Stimulated activated CD8-positive, alpha-beta memory T cell treated with anti-CD3 and anti-CD28 coated beads, Interleukin-15, amount 100 ng/mL, for 1 hour (primary cell): ENCODE measurements at places on chromosomes 2 and 18.

- DNase-seq = no peak
Observed at GRCh38 chr18:62280786-62281185, 44.3 kb upstream of the TNFRSF11A start.

DNA sequence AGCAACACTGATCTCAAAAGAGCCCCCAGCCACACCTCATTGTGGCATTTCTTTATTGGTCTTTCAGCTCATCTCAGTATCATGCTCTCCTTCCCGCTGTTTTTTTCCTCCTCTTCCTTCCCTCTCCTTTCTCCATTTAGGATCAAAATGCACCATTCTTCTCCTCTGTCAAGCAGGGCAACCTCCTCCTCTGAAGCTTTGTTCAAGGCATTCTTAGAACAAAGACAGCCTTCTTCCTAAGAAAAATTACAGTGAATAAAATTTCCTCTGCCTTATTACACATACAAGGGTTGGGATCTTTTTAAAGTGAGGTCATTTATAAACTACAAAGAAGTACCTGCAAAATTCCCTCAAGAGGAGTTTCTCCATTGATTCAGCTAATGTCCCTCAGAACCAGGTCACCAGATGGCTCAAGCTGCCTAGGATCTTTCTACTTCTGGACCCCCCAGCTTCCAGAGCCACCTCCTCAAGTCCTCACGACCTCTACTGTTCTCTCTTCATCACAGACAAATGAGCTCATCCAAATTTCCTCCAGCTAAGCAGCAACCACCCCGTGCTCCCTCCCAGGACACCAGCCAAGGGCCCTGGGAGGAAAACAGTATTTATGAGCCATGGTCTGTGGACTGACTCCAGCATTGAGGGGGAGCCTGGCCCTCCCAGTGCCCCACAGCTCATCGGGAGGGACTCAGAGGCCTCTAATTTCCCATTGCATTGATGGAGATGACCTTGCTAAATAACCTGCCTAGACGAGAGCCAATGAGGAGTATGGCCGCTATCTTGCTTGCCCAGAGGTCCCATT lies 18.0 kb downstream of the SFXN5 start:
- no peak for DNase-seq

GRCh38 chr18:63216516-63217311 lies 102.9 kb downstream of the BCL2 start:
- DNase-seq = no peak

DNA sequence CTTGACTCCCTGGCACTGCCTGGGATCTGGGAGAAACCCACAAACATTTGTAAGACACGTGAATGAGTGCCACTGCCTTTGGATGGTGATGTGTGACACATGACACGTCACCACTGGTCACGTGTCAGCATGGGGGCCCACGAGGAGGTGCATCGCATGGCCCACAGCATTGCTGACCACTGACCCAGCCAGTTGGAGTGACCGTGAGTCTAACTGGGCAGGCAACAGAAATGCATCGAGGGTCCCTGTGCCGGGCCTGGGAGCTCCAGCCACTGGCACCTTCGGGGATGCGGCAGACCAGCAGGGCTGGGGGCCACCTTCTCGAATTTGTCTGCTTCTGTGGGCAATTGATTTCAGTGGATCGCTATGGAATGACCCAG lies 121.9 kb upstream of the HDAC4 start:
- DNase-seq = no peak

DNA sequence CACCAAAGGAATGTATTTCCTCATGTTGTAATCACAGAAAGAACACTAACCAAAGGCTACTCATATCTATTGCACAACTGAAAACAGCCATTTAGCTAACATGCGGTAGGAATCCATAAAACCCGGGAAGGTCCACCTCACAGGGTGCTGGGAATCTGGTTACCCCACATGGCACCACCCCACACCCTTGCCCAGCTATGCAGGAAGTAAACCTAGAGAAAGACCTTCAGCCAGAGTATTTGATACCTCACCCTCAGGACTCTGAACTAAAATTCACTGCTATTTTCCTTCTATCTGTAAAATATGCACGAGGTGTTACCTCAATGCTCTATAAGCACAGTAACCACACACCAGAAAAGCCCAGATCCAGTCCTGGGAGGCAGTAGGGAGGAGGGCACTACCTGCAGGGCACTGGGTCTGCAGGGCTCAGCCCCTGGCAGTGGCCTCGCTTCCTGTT lies 45.8 kb downstream of the PTPN2 start:
- DNase-seq = no peak

DNA sequence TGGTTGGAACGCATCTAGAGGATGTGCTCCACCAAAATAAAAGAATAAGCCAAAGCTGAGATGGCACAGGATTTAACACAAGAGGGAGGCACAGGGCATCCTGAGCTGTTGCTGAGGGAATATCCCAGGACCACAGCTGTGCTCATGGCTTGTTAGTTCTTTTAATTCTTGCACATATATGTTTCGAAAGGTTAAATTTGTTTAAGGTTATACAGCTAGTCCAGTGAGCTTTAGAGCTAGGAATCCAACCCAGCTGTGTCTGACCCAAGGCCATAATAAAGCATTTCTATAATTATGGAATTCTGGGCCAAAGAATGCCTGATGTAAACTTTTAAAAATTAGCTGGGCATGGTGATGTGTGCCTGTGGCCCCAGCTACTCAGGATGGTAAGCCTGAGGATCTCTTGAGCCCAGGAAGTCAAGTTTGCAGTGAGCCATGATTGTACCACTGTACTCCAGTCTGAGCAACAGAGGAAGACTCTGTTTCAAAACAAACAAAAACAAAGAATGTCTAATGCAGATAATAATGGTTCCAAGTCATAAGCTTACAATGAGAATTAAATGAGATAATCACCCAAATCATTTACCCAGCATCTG lies 66.4 kb upstream of the CCBE1 start:
- DNase-seq = no peak

GRCh38 chr2:170227507-170227947 lies 49.6 kb downstream of the MYO3B start:
- DNase-seq = no peak

GRCh38 chr2:242054406-242054805 lies 184.9 kb downstream of the RTP5 start:
- no peak for DNase-seq

DNA sequence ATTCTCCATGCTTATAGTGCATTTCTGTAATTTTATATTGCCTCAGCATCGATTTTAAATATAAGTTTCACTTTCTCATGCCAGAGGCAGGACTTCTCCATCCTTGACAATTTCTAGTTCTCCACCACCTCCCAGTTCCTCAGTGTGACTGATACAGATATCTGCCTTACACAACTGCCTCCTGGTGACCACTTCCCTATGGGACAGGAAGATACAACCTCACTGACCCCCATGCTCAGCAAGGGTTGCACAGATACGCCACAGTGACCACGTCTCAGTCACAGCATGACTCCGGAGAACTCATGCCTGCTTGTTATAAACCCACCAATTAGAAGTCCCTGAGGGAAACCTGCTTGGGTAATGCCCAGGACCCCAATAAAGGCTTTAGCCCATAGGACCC lies 284.0 kb upstream of the MC4R start:
- no peak for DNase-seq

- DNase-seq = no peak
Observed at GRCh38 chr2:190466819-190467446, 58.8 kb downstream of the MFSD6 start.

DNA sequence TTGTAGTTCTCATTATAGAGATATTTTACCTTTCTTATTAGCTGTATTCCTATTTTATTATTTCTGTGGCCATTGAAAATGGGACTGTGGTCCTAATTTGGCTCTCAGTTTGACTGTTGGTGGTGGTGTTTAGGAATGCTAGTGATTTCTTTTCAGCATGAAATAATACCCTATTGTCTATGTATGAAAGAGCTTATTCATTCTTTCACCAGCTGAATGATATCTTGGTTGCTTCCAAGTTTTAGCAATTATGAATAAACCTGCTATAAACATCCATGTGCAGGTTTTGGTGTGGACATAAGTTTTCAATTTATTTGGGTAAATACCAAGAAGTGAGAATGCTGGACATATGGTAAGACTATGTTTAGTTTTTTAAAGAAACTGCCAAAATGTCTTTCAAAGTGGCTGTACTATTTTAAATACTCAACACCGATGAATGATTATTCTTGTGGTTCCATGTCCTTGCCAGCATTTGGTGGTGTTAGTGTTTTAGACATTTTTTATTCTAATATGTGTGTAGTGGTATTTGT lies 501.6 kb upstream of the GYPC start:
- no peak for DNase-seq

DNA sequence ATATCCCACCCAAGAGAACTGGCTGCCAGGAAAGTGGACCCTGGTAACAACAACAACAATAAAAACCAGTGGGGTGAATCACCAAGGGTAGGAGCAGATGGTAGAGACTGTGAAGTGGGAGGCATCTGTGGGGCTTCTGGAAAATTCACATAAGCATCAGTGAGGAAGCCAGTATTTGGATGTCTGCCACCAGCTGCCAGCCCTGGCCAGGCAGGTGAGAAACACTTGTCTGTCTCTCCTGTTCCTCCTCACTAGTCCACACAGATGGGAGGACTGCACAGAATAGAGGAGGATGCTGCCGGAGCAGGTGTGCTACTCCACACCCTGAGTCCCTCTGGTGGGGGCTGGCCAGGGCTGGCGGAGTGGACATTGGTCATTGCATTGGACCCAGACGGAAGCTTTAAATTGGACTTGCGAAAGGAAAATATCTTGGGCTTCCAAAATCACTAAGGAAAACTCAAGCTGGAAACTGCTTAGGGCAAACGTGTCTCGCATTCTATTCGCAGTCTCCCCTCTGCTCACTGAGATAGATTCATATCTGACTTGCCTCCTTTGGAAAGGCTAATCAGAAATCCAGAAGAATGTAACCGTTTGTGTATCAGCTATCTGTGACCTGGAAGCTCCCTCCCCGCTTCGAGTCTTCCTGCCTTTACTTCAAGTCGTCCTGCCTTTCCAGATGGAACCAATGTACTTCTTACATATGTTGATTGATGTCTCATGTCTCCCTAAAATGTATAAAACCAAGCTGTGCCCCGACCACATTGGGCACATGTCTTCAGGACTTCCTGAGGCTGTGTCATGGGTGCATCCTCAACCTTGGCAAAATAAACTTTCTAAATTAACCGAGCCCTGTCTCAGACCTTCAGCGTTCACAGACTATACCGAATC lies 69.1 kb downstream of the NAB1 start:
- no peak for DNase-seq

GRCh38 chr2:29165362-29166241 lies 50.4 kb downstream of the CLIP4 start:
- DNase-seq = no peak
